ENCODE measurements at places on chromosomes 12 and 14.

DNA sequence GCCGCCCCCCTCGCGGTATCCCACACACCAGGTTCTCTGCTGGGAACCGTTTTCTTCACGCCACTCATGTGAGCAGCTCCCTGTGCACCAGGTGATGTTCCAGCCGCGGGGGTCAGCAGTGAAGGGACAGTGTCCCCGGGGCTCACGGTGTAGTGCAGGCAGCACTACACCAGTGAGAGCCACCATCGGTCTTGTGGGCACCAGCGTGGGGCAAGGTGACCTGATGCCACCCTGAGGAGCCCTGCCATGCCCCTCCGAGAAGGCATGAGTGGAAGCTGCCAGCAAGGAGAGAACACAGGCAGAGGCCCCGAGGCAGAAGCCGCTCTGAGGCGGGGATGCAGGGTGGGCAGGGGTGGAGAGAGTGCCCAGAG lies 11.5 kb upstream of the FBRSL1 start:
- no peak for DNase-seq

GRCh38 chr12:31482816-31483215 lies 108.1 kb downstream of the DENND5B start:
- no peak for DNase-seq

GRCh38 chr14:104003616-104004015 lies 61.3 kb upstream of the RD3L start:
- no peak for DNase-seq

- no peak for DNase-seq
Observed at GRCh38 chr12:82952946-82953345, 266.2 kb downstream of the TMTC2 start.

DNA sequence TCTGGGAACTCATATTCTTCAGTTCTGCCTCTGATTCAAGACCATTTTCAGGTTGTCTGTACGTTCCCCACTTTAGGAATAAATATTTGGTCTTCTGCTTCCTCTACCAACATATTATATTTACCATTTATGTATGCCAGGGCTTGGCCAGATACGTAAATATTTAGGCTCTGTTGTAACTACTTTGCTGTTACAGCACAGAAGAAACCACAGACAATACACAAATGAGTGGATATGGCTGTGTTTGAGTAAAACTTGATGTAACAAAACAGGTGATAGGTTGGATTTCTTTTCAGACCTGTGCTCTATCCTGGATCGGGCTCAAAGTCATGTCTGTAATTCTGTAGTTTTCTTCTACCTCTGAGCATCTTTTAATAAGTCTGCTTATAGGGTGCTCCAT lies 37.5 kb downstream of the RAP1B start:
- peak; percentile 77 for DNase-seq

Data from activated CD4-positive, alpha-beta T cell treated with anti-CD3 and anti-CD28 coated beads, Interleukin-2, Interleukin-6, amounts not matched to agents 100 ng/mL and 50 ng/mL, durations not matched to agents 16 hours and 8 hours (primary cell).